ENCODE measurements at places on chromosomes 16 and 17.
A peak's percentile ranks its signal among the peaks of the same experiment; 100 is the strongest.

- DNase-seq, result no peak
Measured at GRCh38 chr17:77617516-77617915, 341.0 kb upstream of the TNRC6C start.

DNA sequence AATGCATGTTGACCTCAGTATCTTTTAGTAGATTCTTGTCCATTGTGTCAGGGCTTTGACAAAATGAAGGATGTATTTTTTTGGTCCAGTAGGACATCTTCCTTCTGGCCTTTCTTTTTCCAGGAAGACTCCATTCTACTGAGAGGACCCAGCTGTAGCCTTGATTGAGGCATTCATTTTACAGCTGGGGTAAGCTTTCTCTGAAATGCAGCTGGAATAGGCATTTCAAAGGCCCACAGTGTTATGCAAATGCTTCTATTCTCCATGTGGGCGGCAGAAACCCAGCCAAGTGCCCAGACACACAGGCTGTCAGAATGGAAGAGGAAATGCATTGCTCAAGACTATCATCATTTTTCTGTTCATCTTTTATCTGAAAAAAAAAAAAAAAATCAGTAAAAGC, 629.0 kb upstream of the CDH8 start:
- DNase-seq, result no peak

- DNase-seq, result no peak
Measured at GRCh38 chr16:50021544-50021943, 3.5 kb upstream of the CNEP1R1 start.

DNA sequence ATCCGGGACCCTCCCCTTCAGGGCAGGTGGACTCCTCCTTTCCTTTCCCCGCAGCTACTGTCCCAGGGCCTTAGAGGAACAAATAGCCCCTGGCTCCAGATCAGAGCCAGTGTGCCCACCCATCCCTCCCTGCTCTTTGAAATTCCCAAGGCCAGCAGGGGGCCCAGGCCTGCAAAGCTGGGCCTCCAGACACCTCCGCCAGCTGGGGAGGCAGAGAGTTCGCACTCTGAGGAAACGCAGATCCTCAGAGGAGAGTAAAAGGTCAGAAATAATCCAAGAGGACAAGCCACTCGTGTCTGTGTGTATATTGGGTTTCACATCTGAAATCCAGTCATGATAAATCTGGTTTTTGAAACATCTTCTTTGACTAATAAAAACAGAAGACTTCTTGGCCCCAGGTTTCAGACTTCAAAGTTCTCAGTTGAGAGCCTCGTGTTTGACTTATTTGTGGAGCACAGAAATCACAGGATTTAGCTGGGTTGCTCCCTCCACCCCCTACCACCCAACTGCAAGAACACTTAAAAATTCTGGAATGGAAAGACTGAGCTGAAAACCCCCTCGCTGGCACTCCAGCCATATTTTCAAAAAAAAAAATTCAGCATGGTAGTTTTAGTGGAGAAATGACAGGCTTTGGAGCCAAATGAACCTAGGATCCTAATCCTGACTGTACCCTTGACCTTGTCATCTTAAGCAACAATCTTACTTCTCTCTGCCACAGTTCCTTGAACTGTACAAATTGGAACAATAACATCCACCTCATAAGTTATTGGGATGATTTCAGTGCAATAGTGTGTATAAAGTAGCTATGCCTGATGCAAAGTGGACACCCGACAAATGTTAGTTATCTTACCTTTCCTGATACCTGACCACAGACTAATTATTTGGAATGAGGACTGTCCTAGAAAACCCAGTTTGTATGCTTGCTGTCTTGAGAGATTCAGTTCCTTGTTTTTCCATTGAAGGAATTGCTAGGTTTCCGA, 44.5 kb upstream of the TBX2 start:
- no peak for DNase-seq

- no peak for DNase-seq
Measured at GRCh38 chr17:66968916-66969315, 4.4 kb downstream of the CACNG4 start.

DNA sequence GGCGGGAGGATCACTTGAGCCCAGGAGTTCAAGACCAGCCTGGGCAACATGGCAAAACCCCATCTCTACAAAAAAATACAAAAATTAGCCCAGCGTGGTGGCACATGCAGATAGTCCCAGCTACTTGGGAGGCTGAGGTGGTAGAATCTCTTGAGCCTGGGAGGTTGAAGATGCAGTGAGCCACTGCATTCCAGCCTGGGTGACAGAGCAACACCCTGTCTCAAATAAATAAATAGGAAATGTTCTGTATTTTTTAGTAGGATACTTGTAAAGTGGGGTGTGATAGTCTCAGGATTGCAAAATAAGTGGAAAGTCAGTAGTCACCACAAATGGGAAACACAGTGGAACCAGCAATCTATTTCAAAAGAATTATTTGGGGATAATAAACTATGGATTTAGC, 4.0 kb downstream of the RSPRY1 start:
- no peak for DNase-seq

- no peak for DNase-seq
Measured at GRCh38 chr17:29880031-29880430, 50.0 kb downstream of the SSH2 start.

GRCh38 chr17:2090210-2090641, 35.3 kb downstream of the HIC1 start:
- DNase-seq, result peak; percentile 51

DNA sequence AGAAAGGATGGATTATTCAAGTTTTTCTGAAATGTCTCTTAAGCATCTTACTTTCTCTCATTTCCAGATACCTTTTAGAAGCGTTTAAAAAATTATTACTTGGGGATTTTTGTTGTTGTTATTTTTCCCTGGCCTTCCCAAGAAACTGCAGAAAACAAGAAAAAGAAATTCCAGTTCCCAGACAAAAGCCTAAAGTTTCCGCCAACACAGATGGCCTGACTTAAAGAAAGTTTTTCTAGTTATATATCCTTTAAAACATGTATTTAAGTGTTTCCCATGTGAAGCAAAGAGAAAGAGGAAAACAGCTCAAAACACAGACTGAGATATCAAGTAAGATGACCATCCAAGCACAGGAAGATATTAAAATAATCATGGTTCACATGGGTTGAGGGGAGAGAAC, 401.7 kb upstream of the MAF start:
- peak; percentile 57 for DNase-seq
